ENCODE measurements at places on chromosomes 5 and 9.
A peak's percentile ranks its signal among the peaks of the same experiment; 100 is the strongest.

DNA sequence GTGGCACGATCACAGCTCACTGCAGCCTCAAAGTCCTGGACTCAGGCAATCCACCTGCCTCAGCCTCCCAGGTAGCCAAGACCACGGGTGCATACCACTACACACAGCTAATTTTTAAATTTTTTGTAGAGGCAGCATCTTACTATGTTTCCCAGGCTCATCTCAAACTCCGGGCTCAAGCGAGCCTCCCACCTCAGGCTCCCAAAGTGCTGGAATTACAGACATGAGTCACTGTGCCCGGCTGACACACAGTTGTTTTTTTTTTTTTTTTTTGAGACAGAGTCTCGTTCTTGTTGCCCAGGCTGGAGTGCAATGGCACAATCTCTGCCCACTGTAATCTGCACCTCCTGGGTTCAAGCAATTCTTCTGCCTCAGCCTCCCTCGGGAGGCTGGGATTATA, 70.1 kb upstream of the CNOT6 start:
- no peak for DNase-seq

GRCh38 chr5:72841756-72842535, 25.5 kb downstream of the TNPO1 start:
- no peak for DNase-seq

- DNase-seq = no peak
Observed at GRCh38 chr5:10655161-10655971, 91.5 kb downstream of the ANKRD33B start.

DNA sequence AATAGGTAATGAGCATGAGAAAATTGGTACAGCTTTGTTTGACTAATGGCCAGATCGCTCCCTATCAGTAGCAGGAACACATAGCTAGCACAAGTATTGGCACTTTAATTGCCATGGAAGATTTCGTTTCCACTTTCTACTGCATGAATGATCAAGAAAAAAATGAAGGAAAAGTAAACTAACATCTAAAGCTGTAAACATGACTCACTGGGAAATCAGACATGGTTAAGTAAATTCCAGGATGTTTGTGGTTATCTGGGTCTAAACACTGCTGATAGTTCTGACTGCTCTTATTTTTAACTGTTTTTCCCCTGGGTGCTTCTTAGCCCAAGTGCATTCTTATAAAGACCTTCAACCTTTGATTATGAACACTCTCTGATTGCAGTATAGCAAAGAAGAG, 388.9 kb downstream of the NR2F1-AS1 start:
- DNase-seq = no peak

DNA sequence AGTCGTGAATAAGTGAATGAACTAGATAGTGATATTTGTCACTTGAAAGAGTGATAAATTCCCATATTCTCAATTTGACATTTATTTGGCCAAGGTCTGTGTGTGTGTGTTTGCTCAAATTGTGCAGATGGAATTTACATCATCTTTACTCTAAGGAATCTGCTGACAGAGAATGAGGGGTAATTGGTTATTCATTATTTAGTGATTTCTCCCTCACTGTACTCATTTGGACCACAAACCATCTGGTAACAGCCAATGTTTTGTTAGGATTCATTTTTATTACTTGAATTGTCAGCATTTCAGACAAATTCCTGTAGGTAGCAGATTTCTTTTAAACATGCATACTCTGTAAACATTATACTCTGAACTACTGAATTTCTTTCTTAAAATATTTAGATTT, 15.6 kb downstream of the VCAN start:
- DNase-seq = no peak

DNA sequence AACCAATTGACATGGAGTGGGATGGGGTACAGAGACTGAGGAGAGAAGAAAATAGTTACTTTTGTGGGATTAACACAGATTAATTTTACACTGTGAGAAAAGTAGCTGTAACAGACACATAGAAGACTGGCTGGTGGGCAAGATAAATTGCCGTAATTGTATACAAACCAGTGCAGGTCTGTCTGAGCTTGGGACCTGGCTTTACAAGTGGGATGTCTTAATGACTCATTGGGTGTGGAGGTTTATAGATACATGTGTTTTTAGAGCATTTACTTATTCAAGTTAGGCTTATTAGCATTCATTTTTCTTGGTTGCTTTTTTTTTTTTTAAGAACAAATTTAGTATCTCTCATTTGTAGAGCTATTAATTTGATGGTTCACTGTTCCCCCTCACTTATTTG, 37.5 kb downstream of the SLC44A1 start:
- DNase-seq = no peak

- DNase-seq = no peak
Observed at GRCh38 chr5:81162501-81162900, 70.6 kb upstream of the CKMT2 start.

DNA sequence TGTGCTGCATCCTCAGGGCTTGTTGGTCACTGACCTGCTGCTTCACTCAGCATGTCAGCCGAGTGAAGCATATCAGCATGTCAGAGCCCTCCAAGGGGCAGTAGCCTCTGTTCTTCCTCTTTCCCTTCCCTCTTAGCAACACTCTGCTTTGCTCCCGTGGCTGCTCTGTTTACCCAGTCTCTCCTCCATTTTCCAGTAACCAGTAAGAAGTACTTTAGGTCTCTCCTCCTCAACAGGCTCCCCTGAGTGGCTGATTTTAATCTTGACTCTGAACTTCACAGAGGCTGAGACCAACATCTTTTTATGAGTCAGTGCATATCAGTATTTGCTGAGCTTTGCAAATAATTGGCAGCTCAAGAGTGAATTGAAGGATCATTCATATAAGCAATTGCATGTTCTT, 18.6 kb upstream of the ADRB2 start:
- no peak for DNase-seq

- no peak for DNase-seq
Observed at GRCh38 chr5:91474201-91474600, 91.1 kb upstream of the ARRDC3 start.

DNA sequence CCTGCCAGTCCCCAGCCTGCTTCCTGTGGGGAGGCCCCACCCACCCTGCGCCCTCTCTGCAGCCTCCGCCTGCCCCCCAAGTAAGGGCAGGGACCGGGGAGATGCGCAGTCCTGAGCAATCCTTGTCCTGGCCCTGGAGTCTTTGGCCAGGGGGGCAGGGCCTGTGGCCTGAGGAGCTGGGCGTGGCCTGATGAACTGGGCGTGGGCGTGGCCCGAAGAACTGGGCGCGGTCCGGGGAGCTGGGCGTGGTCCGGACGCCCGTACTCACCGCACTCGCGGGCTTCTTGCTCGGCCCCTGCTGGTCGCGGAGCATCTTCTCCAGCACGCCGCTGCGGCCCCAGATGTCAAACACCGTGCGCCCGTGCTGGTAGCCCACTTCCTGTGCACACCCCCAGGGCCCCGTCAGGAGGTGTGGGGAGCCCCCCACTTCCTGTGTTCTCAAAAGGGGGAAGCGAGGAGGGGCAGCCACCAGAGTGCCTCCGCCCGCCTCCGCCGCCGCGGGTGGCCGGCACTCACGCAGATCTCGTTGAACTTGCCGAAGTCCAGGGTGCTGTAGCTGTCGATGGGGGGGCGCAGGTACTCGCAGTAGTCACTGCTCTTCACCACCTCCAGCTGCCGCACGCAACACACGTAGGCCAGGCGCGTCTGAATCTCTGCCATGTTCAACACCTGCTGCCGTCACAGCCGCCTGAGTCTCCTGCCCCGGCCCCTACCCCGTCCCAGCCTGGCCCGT, 2.7 kb upstream of the NSMF start:
- peak; percentile 74 for DNase-seq

GRCh38 chr5:144567421-144567780, 396.7 kb downstream of the KCTD16 start:
- no peak for DNase-seq

- DNase-seq = no peak
Observed at GRCh38 chr5:150113047-150113744, 26.8 kb upstream of the CSF1R start.

- no peak for DNase-seq
Observed at GRCh38 chr5:76207120-76207519, 123.9 kb downstream of the SV2C start.

DNA sequence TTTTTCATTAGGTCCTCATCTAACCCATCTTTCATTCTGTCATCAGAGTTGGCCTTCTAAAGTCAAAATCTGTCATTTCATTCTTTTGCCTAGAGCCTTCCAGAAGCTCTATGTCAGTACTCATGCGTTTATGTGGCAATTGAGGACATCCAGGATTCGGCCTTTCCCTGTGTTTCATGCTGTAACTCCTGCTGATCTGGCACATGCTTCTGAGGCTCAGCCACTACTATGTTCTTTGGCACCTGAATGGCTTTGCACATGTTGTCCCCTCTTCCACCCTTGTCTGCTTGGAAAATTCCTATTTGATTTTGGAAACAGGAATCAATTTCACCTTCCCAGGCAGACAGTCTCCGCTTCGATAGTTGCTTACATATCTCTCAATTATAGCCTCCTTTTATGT, 84.9 kb downstream of the GDNF start:
- no peak for DNase-seq

- no peak for DNase-seq
Observed at GRCh38 chr5:57434227-57434640, 48.4 kb downstream of the ACTBL2 start.

- no peak for DNase-seq
Observed at GRCh38 chr5:133739181-133739780, 126.9 kb upstream of the FSTL4 start.

DNA sequence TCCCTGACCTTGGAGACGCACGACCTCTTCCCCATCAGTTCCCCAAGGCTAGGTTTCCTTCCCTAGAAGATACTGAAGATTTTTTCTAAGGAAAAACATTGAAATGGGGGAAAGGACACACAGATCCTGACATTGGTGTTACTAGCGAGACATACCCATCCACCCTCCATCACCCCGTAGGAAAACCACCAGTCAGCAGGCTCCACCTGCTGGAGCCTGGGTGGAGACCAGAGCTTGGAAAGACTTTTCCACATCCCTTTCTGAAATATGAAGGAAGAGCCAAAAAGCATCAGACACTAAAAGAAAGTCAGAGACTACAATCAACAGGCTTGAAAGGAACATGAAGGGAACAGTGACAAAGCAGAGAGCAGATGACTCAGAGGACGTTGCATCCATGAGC, 638.0 kb downstream of the IRX1 start:
- no peak for DNase-seq

DNA sequence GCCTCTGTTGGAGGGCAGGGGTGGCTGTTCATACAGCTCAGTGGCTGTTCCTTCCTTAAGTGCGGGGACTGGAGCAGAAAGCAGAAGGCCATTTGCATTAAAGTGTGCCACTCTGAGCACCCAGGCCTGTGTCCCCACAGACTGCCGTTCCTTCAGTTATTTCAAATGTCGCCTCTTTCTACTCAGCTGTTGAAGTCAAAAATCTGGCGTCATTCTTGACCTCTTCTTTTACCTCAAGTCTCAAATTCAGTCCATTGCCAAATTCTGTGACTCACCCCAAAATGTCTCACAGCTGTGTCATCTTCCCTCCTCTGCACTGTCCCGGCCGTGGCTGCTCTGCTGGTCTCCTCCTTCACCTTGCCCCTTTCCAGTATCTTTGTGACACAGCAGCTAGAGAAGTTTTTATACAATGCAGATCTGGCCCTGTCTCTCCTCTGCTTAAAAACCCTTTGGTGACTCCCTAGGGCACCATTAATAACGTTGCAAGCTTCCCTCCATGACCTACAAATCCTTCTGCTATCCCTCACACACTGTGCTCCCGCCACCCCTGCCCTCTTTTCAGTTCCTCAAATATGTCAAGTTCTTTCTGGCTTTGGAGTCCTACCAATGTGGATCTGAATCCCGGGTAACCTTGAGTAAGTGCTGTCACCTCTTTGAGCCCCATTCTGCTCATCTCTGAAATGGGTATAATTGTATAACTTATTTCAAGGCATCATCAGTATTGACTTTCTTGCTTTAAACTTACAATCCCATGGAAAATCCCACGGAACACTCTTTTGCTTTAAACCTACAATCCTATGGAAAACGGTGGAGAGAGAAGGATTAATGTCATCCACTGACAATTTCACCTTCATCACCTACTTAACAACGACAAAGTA, 98.3 kb upstream of the BOD1 start:
- DNase-seq = no peak

GRCh38 chr5:67286006-67286405, 89.4 kb upstream of the CD180 start:
- no peak for DNase-seq

- DNase-seq = no peak
Observed at GRCh38 chr9:114149765-114150340, 5.5 kb upstream of the COL27A1 start.

- DNase-seq = no peak
Observed at GRCh38 chr5:176548967-176549444, at the start of gene CDHR2. Gene CDHR2 (plus strand): TSS chr5:176549342. CDS start chr5:176565353, 16,011 bp downstream.

- DNase-seq = no peak
Observed at GRCh38 chr9:3281399-3281798, 244.4 kb downstream of the RFX3 start.

- no peak for DNase-seq
Observed at GRCh38 chr9:125758986-125759763, 12.0 kb downstream of the PBX3 start.

- DNase-seq = no peak
Observed at GRCh38 chr5:167503926-167504720, 787.3 kb upstream of the WWC1 start.

- no peak for DNase-seq
Observed at GRCh38 chr5:128228521-128228920, 145.0 kb downstream of the SLC12A2 start.

DNA sequence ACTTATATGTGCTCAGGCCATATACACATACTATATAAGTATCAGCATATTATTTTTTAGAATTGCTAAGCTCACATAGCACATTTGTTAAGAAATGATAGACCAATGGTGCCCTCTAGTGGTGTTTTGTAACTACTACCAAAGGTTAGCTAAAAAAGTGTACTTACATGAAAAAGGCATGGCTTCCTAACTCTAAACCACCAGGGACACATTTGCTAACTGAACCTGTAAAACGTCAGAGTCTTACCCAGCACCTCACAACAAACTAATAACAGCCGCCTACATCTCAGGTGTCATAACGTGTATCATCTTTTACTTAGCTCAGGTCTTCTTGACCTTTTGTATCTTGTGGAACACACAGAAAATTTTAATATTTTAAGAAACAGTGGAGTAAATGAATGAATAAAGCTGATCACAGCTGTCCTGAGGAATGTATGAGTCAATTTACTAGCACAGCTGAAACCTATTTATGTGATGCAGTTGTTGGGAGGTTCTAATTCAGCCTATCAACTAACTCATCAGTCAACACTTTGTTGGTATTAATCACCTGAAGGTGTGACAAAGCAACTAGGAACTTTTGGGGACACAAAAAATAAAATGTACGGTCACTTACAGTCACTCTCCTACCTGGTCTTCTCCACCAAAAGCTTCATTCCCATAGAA, 72.9 kb downstream of the BAAT start:
- DNase-seq = no peak

- DNase-seq = no peak
Observed at GRCh38 chr9:129414993-129415941, 205.6 kb downstream of the C9orf50 start.

DNA sequence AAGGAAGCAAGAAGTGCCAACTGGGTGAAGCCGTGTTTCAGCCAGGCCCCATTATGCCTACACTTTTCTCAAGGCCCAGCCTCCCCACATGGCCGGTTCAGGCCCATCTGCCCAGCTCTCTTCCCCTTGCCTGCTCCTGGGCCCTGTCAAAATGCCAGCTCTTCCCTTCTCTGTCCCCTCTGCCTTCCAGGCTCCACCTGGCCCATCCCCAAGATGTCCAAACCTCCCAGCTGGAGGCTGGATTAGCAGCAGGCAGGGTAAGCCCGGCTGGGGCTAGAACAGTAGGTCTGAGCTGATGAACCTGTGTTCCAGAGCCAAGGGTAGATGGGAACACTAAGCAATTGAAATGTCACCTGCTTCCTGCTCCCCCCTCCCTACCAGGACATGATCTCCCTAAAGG, 64.1 kb upstream of the HSPA9 start:
- DNase-seq = no peak

Measured in activated T-helper 1 cell treated with Interleukin-2 at 50 U/mL for 16 hours (primary cell).